Tibial nerve (tissue), 4 donors: ENCODE measurements at places on chromosomes 4 and X.

- no peak for DNase-seq
These were observed 39.2 kb upstream of the UGT2B7 start for GRCh38 chr4:69056921-69057550.

- DNase-seq = no peak
These were observed 42.8 kb downstream of the HMX1 start for GRCh38 chr4:8828869-8829268.

GRCh38 chr4:184028561-184029374, 123.7 kb downstream of the STOX2 start:
- no peak for DNase-seq

- DNase-seq = no peak
These were observed 72.6 kb downstream of the USP38 start for GRCh38 chr4:143257356-143257755.

- DNase-seq = no peak
These were observed 343.7 kb upstream of the KLF3 start for GRCh38 chr4:38320343-38320695.

DNA sequence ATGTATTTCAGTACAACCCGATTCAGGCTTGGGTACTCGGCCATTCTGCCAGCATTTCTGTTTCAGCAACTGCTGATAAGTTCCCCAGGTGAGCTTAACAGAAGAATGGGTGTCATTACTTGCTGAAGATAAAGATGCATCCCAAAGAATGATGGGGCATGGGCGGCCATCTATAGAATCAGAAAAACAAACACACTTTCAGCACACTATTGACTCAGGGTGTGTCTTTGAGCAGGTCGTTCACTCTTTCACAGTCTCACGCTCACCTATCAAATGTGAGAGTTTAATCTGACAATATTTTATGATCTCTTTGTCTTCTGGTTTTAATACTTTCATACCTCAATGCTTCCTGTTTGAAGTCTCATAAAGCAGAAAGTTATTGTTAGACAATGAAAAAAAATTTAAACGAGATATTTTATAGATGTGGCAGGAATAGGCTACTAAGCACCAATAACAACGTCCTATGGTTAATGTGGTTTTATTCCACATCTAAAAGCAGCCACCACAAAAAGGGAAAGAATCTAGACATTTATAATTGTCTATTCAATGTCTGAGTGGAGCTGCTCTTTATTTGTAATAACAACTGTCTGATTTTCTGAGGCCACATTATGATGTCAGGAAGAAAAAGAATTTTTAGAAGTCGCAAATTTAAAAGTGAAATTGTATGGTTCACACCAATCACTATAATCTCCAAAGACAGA, 17.0 kb downstream of the GASK1B start:
- no peak for DNase-seq

GRCh38 chr4:39528061-39528465, 824 bp upstream of the UGDH start:
- DNase-seq = peak; percentile 78

DNA sequence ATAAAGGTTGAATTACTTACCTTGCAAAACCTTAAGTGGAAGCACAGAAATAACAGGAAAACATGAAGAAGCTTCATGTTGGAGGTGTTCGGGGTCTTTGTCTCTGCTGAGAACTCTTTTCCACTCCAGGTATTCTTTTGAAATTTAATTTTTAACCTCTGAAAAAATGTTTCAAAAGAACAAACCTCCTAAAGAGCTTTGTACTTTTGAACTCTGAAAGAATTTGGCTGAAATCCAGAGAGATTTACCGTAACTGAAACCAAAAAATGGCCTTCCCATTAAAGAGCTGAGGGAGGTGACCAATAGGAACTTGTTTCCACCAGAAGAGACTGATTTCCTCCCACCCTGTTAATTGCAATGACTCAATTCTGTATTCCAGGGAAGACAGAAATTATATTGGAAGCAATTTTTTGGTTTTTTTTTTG, at the start of gene CFI:
CFI (minus strand) TSS at position 105 of the 425 bp plus-strand sequence; CDS start at position 77, 28 bp downstream.
- DNase-seq = no peak

DNA sequence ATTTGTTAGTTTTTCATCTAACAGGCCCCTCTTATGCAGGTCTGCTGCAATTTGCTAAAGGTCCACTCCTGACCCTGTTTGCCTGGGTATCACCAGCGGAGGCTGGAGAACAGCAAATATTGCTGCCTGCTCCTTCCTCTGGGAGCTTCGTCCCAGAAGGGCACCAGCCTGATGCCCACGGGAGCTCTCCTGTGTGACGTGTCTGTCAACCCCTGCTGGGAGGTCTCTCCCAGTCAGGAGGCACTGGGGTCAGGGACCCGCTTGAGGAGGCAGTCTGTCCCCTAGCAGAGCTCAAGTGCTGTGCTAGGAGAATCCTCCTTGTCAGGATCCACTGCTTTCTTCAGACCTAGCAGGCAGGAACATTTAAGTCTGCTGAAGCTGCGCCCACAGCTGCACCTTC, 30.5 kb downstream of the ATRX start:
- DNase-seq = no peak

DNA sequence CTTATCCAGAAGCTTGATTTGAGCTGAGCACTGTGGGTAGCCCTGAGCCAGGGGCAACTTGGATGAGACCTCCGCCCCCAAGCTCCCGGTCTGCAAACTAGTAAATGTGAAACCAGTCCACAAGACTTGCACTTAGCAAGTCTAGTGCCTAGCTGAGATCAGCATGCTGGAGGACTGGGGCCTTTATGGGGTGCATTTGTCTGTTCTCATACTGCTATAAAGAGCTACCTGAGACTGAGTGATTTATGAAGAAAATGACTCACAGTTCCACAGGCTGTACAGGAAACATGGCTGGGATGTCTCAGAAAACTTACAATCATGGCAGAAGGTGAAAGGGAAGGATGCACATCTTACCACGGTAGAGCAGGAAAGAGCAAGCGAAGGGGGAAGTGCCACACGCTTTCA, 42.1 kb upstream of the HOPX start:
- no peak for DNase-seq

DNA sequence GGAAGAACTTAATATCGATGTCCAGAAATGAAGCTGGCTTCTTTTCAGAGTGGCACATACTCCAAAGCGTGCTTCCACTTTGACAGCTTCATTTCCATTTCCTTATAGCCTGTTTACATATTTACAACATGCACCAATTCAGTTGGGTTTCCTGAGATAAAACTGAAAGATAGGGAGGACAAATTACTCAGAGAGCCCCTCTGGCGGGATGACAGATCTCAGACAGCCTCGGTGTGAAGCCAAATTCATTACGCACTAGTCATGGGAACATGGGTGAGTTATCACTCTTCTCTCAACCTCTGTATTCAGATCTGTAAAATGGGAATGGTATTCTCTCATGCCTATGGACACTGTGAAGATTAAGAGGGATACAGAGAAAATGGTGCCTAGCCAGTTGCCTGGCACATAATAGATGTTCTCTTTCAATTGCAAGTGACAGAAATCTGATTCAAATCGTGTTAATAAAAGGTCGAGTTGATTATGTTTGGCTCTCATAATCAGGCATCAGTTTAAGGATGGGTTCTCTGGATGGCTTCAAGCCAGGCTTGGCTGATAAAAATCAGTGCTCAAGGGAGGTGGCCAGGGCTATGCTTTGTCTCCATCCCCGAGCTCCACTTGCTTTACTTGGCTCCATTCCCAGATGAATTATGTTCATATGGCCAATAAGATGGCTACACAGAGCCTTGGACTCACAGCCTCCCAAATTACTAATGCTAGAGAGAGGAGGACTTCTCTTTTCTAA, 132.2 kb upstream of the C1QTNF7 start:
- no peak for DNase-seq

DNA sequence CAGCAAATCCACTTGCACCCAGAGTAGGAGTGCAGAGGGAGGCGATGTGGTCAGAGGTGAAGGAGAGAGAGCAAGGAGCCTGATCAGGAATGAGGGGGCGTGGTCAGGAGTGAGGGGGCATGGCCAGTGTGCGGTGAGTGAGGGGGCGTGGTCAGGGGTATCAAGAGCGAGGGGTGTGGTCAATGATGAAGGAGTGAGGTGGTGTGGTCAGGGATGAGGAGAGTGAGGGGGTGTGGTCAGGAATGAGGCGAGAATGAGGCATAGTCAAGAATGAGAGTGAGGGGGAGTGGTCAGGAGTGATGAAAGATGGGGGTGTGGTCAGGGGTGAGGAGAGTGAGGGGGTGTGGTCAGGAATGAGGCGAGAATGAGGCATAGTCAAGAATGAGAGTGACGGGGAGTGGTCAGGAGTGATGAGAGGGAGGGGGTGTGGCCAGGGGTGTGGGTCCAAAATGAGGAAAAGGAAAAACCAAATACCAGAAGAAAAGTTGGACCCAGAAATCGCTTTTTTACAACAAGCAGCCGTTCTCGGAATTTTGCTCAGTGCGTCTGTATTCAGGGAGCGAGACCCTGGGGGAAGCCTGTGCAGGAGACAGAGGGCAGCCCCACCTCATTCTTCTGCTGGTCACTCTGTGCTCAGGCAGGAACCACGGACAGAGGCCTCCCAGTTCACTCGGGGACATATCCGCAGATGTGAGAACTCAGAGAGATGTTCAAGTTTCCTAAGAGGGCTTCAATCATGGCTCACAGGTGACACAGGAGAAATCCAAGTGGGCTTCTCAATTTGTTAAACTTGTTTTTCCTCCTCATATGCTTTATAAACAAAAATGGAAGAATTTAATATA, 47.5 kb downstream of the MAGEA1 start:
- peak; percentile 17 for DNase-seq

DNA sequence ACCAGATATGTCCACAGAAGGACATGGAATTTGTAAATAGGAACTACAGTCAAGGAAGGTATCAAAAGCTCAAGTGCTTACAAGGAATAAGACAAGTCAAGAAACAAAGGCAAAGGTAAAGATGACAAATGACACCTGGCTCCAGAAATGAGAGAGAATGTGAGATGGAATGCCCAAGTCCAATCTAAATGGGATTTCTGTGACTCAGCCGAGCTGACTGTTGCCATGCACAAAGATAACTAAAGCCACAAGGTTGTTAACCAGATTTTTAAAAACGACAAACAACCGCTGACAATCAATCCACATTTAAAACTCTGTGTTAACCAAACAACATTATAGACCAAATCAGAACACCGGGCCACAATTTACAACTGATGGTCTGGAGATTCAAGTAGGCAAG, 1.1 kb downstream of the NFXL1 start:
- no peak for DNase-seq

DNA sequence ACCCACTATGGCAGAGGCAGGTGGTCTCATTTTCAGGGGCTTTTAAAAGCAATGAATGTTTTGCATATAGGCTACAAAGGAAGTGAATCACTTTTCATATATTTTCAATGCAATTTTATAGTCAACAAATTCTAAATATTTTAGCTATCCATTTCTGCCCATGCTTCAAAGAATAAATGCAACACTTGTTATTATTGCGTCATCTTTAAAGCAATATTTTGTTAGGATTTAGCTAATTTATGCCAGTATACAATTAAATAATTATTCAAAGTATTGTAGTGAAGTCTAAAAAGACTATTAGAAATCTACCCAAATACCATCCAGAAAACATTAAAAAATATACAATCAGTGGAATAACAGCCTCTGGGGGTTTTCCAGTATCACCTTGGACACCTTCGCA, 509.1 kb upstream of the SPANXN1 start:
- no peak for DNase-seq

GRCh38 chrX:72123471-72124185, 8.1 kb downstream of the RTL5 start:
- peak; percentile 20 for DNase-seq

DNA sequence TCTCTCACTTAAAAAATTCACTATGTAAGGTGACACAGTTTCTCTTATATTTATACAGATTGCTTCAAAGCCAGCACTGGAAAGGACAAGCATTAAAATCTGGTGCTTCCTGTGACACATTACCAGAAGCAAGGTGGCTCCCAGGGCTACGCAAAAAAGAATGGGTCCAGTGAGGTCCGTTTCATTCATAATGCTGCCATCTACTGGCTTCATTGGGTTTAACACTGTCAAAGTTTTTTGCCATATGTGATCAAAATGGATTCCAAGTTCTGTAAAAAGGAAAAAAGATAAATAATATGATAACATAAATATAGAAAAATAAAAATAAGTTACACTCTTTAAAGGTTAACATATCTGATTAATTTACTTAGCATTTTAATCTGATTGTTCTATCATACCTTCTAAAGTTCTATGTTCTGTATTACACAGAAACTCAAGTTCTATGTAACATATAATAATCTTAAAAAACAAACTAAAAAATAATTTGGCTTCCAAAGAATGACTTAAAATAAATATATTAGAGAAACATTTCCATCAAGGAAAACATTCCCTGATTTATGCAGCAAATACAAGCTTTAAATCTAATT, 22.1 kb downstream of the YIPF7 start:
- DNase-seq = no peak

GRCh38 chrX:30278365-30278764, 30.8 kb downstream of the NR0B1 start:
- DNase-seq = no peak

GRCh38 chr4:159171287-159171686, 68.4 kb downstream of the RAPGEF2 start:
- no peak for DNase-seq

GRCh38 chr4:55458611-55459010, 62.9 kb downstream of the TMEM165 start:
- DNase-seq = no peak

- no peak for DNase-seq
These were observed 58.5 kb upstream of the PRDM8 start for GRCh38 chr4:80138551-80139538.

GRCh38 chr4:127291316-127291715, 341.4 kb upstream of the INTU start:
- DNase-seq = no peak

GRCh38 chrX:52078131-52078530, 9.1 kb upstream of the MAGED4B start:
- no peak for DNase-seq

- no peak for DNase-seq
These were observed 54.5 kb upstream of the EXOC1L start for GRCh38 chr4:55765070-55765469.

DNA sequence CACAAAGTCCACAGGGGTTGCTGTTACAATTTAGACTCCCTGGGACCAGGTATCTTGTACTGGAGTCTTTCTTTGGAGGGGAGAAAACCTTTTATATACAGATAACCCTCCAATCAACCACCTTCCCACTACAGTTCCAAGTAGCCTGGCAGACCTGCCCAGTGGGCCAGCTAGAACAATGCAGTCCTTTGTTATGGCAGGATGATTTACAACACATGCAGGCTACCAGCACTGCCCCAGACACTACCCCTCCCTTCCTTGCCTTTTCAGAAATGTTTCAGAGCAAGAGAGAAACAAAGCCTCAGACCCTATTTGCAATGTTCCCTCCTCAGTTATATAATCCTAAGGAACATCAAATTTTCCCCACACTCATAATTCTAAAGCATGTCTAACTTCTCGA, 11.1 kb downstream of the RASL11B start:
- no peak for DNase-seq

- DNase-seq = no peak
These were observed 50.8 kb downstream of the TMEM165 start for GRCh38 chr4:55446578-55446922.

GRCh38 chr4:112859456-112860184, 189.8 kb upstream of the ANK2 start:
- DNase-seq = no peak

- no peak for DNase-seq
These were observed 81.1 kb upstream of the ENPEP start for GRCh38 chr4:110394871-110395270.
